Naive thymus-derived CD4-positive, alpha-beta T cell (primary cell): ENCODE measurements at places on chromosomes 5 and 9.

DNA sequence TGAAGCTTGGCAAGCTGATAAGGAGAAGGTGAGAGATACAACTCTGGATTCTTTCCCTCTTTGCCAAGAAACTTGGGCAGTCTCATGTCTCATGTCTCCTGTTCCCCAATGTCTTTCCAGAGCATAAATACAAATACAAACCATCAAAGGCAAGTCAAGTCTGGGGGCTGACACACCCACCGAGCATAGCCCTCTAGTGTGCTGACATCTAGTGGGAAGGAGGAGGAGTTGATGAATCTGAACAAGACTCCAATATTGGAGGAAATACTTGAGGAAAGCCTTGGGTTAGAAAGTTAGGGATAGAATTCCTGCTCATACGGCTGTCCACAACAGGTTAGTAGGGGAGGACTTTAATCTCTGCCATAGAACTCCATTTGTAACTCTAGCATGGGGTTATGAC lies 8.6 kb downstream of the MLANA start:
- DNase-seq, result no peak

GRCh38 chr9:131528186-131528585 lies 2.9 kb downstream of the UCK1 start:
- DNase-seq, result no peak

GRCh38 chr5:126449751-126450271 lies 26.6 kb downstream of the GRAMD2B start:
- DNase-seq, result peak; percentile 62

GRCh38 chr5:4646715-4647375 lies 493.3 kb upstream of the ADAMTS16 start:
- no peak for DNase-seq

GRCh38 chr5:109619606-109620005 lies 70.1 kb upstream of the MAN2A1 start:
- no peak for DNase-seq

DNA sequence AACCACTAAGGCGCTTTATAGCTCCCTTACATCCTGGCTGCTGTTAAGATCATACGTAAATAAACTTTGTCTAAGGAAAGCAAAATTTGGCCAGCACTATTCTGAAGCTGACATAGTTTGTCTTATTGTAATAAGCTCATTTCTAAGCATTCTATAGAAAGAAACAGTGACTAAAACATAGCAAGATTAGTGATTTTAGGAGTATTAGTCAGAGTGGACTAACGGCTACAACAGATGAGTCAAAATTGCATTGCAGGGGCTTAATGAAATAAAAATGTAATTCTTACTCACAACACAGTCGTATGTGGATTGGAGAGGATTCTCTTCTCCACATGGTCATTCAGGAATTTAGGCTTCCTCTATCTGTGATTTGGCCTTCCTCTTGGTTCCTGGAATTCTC lies 347.6 kb downstream of the GADD45G start:
- no peak for DNase-seq

GRCh38 chr9:10274175-10274574 lies 338.6 kb downstream of the PTPRD start:
- no peak for DNase-seq

DNA sequence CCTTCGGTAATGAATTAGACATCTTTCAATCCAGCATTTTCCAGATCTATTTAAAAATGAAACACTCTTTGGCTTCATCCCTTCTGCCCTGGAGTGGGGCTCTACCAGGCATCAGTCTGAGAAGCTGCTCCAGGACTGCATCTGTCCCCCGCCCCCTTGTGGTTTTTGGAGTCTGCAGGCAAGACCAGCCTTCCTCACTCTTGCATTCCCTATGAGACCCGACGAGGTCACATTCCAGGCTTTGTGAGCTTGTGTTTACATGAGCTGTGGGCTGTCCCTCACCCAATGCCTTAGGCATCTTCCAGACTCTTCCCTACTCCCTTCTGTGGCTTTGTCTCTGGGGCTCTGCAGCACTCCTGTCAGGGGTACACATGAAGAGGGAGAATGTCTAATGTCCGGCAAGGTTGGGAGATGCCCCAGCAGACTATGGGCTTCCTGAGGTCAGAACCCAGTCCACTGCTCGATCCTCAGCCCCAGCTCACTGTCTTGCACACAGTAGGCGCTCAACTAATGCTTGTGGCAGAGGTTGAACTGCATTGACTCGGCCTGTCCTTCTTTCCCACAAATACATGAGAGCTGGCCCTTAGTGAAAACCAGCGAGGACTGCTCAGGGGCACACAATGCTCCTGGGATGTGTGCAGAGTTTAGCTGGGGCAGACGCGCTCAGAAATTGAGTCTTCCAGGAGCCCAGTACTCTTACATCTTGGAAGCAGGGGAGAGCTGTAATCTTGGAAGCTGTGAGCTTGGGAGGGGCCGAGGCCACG lies 11.7 kb upstream of the GADD45G start:
- DNase-seq, result no peak

DNA sequence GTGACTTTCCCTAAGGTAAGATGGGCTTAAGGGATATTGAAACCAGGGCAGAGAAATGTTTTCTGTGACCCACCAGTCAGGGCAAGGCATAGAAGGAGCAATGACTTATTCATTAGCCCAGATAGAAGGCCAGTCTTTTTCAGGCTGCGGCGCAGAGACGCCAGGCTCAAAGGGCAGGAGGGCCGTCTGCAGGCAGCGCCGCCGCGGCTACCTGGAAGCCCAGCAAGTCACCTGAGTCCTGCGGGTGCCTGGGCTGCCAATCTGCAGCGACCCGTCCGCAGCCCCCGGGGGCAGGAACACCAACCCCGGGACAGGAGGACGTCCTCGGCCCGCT lies 322 bp upstream of the SH3GL2 start:
- DNase-seq, result no peak

GRCh38 chr9:8614926-8615440 lies 815.4 kb upstream of the DMAC1 start:
- no peak for DNase-seq

GRCh38 chr5:141559461-141559860 lies 59.3 kb downstream of the DIAPH1 start:
- DNase-seq, result no peak

DNA sequence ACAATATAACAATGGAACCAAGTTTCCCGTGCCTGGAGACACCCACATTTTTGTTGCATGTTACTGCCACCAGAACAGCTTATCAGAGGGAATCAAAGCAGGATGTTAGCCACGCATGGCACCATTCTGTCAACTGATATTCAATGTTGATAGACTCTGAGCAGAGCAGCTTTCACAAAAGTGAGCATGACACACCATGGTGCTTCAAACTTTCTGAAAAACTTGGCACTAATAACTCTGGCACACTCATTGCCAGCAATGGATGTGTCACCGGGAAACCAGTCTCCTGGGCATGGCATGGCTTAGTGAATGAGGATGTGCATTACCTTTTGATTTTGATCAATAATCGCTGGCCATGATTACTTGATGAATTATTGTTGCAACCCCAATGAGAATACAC lies 19.7 kb downstream of the NIPSNAP3B start:
- no peak for DNase-seq

DNA sequence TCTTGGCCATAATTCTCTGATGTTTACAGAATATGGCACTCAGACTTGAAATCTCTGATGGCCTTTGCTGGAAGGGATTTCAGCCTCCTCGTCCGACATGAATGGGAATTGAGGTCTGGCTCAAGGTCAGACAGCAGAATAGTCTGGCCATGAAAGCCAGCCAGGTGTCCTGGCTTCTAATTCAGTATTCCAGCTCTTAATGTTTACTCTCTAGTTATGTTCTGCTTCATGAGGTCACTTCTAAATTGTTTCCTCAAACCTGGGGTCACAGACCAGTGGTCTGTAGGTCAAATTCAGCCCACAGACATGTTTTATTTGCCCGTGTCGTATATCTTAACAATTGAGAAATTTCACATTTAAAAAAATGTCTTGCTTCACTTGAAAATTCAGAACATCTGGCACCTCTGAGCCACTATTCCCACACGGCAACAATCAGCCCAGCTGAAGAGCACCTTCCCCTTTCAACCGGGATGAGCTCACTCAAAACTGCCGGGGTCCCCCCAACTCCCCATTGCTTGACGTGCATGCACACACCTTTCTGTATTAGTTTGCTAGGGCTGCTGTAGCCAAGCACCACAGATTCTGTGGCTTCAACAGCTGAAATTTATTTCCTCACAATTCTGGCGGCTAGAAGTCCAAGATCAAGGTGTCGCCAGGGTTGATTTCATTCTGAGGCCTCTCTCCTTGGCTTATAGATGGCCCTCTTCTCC lies 243.5 kb downstream of the ENC1 start:
- DNase-seq, result no peak

DNA sequence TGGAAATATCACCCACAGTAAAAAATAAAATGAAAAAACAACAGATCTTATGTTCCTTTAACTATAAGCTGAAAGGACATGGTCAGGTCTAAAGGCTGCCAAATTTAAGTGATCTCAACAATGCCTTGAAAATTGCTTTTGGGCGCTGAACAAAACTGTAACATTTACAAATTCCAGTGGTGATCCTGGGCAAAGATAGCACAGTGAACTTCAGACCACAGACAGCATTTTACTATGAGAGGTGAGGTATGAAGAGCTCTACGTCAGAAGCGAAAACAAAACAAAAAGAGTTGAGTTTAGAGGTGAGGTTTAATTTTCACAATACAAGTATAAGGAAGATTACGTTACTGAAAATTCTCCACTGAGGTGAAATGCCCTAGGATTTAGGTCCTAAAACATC lies 165.8 kb upstream of the STK32A start:
- DNase-seq, result no peak

GRCh38 chr9:104386425-104387069 lies 117.5 kb upstream of the OR13F1 start:
- DNase-seq, result no peak

DNA sequence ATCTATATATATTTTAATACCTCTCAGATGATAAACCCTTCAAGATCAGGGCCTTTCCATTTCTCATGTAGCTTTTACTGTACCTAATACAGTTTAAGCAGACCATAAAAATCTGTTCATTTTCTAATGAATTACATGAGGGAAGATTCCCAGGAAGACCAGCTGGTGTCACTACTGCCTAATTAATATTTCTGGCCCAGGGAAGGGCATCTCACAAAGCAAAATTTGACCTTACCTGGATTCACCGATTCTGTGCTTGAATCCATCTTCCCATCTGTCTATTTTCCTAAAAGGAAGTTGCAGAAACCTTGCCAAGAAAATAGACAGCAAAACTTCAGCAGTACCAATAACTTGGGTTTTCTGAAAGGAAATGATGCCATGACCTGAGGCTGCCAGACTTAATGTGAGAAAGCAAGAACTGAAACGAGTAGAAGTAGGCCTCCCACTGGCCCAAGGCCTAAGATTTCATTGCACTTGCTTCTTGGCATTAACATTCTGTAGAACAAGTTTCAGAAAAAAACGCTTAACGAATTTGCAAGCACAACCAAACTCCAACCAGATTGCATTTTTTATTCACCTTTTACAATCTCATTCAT lies 83.0 kb upstream of the GLIS3 start:
- DNase-seq, result peak; percentile 7

GRCh38 chr9:126959917-126960316 lies 45.3 kb downstream of the RALGPS1 start:
- no peak for DNase-seq

DNA sequence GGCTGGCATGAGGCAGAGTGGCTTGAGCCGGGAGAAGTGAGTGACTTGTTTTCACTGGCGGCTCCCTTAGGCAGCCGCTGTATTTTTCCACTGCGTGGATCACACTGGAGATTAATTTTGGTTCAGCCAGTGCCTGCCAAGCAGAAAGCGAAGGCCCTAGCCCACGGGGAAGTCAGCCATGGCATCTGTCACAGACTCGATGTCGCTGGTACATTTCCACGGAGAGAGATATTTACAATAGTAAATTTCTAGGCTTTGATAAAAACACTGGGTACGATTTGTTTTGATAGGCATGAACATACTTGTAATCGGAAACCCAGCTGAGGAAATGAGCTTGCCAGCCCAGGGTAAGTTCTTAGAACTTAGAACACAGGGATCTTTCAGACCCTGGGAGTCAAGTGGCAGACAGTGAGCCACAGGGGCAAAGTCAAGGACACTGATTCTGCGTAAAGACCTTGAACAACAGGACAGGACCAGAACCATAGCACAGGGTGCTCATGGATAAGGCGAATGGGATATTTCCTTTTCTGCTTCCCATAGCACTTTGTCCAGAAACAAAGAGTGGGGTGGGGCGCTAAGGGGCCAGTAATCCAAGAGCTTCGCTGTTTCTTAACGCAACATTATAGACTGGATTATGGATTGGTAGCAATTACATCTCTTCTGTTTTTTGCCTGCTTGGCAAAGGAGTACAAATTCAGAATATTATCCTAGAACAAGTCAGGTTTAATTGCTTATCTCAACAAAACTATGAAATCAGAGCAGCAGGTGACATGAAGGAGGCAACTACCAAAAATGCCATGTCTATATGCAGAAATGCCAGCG lies 4.5 kb downstream of the DUSP1 start:
- peak; percentile 39 for DNase-seq

DNA sequence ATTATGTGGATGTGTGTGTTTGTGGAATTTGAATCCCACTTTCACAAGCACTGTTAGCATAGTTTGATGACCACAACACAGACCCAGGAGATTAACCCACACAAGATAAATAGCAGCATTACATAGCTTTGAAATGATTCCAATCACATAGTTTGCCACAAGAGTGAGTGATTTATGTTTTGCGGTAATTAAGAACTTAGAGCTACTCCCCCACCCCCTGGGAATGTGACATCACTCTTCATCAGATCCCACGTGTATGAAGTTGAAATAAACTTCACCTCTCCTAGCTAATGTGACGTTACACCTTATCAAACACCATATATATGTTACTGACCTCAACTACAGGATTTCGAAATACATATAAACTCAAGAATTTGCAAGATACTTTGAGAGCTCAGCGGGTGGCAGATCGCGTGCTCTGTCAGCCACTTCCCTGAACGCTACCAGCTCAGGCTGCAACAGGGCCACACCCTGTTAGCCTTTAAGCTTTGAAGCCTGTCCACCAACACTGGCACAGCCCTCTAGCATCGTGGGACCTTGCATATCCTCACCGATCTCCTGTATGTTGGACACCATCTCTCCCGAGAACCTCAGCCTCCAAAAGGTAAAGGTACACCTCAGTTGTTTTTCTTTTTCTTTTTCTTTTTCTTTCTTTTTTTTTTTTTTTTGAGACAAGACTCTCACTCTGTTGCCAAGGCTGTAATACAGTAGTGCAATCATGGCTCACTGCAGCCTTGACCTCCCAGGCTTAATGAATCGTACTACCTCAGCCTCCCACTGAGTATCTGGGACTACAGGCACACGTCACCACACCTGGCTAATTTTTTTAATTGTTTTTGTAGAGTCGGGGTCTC lies 1.7 kb upstream of the AGTPBP1 start:
- DNase-seq, result no peak

- DNase-seq, result no peak
Measured at GRCh38 chr9:99593610-99594009, 228.1 kb upstream of the NR4A3 start.

DNA sequence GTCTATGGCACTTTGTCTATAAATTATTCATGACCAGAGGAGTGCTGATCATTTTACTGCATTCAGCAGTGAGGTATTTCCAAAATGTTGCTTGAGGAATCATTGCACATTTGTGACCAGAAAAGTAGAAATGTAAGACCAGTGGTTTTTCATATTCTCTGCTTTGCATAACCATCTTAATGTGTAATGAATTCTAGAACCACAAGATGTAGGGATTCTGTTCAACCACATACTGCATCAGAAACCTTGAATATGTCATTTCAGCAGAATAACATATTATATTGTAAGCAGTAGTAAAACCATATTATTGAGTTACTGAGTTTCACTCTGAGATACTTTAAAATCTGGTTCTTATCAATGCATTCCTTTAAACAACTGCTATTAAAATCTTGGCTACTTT lies 1243.4 kb downstream of the MAT2B start:
- DNase-seq, result no peak

GRCh38 chr9:72312386-72312987 lies 52.5 kb downstream of the ZFAND5 start:
- no peak for DNase-seq
